Myocyte (in vitro differentiated cells): ENCODE measurements at places on chromosomes 11 and 22.
A peak's percentile ranks its signal among the peaks of the same experiment; 100 is the strongest.

GRCh38 chr11:43555816-43556611 lies 124.5 kb upstream of the HSD17B12 start:
- DNase-seq, result no peak

DNA sequence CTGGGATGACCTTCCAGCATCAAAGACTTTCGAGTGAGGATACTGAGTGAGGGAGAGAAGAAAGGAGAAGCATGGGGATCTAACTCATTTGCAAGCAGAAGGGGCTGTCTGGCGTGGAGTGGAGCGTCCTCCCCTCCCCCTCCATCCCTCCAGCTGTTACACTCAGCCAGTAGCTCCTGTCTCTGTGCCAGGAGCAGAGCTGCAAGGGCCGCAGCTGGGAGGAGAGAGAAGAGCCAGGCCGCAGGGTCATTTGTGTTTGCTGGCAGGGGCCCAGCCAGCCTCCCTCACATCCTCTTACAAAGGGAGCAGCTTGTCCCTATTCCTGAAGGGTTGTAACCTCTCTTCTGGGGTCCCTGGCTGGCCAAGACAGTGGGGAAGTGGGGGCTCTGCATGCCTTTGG lies 57.9 kb downstream of the NECTIN1 start:
- DNase-seq, result peak; percentile 94

DNA sequence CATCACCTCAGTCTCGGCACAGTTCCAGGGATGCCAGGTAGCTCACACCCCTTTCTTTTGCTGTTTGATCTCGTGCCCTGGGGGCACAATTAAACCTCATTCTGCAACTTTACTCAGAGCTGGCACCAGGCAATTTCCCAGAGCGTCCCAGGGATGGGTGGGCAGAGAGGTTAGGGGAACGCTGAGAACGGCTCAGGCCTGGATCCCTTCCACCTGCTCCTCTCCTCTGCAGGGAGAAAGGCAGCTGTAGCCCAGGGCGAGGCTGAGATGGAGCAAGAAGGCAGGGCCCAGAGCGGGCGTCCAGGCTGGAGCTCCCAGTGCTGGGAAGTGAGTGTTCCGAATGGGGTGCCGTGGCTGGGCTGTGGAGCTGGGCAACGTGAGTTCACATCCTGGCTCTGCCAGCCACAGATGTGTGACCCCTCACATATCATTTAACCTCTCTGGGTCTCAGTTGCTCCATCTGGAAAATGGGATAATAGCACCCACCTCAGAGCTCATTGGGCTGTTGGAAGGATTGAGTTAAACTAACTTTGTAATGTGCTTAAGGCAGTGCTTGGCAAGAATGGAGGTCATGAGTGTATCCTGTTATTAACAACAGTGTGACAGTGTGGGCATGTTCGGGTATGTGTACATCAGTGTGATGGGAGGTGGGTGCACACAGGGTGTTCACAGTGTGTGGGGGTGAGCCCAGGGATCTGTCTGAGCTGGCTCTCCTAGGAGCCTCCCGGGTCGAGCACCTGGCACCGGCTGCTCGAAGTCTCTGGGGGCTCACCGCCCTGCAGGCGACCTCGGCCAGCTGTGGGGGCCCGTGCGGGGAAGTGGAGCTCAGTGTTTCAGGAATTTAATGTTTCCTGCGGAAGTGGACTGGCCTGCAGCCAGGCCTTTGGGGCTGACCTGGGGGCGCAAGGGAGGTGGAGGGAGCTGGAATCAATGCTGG lies 15.5 kb downstream of the OTUB1 start:
- DNase-seq, result no peak

DNA sequence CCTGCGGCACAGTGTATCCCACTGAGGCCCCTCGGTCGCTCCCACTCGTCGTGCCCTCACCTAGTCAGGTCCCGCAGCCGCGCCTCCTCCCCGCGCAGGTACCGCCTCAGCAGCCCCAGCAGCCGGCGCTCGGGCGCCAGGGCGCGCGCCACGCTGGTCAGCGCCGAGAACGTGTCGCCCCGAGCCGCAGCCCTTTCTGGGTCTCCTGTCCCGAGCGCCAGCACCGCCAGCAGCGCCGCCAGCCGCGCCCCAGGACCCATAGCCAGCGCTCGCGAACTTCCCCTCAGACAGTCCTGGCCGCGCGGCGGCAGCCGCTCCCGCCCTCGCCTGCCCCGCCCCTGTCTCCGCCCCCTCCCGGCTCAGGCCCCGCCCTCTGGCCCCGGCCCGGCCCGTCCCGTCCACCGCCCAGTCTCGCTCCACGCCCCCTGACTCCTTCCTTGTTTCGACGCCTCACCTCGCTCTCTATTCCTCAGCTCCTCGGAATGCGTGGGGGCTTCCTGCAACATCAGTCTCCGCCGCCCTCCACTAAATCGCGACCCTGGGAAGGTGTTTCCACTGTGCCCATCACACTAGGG lies at the start of gene P4HA3:
Gene P4HA3 (minus strand): TSS at position 289 of the 575 bp plus-strand sequence. CDS start 29 bp downstream, at position 260.
- no peak for DNase-seq

GRCh38 chr11:44782478-44782877 lies 55.7 kb downstream of the TSPAN18 start:
- DNase-seq, result no peak

DNA sequence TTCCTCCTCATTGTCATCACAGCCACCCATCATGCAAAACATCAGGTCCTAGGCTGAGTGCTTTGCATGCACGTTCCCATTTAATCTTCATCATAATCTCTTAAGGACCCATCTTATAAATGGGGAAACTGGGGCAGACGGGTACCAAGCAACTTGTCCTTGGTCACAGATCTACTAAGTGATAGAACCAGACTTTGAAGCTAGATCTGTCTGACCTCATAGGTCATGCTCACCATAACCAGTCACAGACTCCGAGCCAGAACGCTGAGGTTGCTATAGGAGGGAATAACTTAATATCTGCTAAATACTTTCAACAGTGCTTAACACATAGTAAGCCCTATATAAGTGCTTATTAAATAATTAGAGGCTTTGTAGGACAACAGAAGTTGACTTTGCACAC lies 37.7 kb downstream of the POU2AF3 start:
- no peak for DNase-seq

GRCh38 chr22:33772745-33773144 lies 147.5 kb downstream of the LARGE1 start:
- no peak for DNase-seq

GRCh38 chr11:36333897-36334296 lies 37.8 kb downstream of the PRR5L start:
- no peak for DNase-seq

DNA sequence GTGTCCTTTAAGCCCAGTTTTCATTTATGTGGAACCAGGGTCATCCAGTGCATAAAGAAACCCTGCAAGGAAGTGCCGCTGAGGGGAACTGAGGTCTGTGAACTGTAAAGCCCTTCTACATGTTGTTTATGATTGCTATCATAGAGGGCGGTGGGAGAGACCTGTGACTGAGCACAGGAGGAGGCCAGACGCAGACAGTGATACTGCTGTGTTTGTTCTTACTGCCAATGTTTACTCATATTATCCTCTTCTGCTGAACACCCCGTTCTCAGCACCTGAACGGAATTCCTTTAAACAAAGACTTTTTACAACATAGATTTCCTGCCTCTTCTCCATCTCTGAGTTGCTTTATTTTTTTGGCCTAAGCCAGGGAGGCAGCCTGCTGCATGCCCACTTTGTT lies 967 bp upstream of the GALNT18 start:
- DNase-seq, result no peak

DNA sequence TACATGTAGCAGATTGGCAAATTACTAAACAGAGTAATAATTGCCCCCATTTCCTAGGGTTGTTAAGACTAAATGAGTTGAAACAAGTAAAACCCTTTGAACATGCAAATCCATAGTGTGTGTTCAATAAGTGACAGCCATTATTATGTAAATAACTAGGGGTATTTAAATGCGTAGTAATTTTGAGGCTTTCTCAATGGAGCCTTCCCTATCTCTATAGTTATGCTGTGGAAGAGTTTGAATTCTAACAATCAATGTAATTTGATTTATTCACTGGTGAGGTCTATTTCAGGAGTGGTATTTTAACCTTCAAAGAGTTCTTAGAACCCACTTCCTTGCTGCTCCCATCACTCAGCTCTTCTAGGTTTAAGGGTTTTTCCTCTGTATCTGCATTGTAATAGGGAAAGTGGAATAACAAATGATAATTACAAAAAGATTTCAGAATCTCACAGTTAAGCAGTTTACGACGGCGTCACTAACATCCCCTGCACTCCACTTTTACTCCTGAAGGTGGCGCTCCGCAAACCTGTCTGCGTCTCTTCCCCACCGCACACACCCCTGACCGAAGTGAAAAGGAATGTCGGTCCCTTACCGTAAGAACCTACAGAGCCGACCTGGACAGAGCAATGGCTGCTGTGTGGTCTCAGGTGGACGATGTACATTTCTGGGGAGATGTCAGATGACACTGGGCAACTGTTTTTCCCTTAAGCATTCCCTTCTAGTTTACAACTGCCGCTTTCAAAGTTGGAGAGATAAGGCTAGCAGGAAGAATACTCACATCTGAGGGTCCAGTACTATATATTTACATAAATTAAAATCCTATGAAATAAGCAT lies 80.8 kb downstream of the ZC3H12C start:
- DNase-seq, result peak; percentile 54

DNA sequence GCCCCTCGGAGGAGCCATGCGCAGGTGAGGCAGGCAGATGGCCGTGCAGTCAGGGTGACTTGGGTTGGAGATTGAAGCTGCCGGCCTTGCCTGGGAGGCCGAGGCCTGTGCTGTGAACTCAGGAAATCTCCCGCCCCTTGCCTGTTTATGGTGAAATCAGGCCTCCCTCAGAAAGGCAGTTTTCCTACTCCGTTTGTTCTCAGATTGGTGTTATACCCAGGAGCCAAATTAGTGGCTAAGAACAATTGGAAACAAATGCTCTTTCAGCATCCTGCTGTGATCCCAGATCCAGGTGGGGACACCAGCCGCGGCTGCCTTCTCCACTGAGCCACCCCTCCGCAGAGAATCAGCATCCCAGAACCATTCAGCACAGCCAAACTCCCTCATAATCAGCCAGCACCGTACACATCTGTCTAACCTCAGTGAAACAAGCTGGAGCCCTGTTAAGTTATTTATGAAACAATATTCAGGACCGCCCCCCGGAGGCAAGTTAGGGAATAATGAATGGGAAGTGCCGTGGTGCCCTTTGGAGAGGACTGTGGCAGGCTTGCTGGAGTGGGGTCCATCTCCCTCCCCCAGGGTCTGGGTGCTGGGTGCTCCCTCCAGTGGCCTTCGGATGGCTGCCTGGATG lies 60.0 kb downstream of the PKNOX2 start:
- peak; percentile 31 for DNase-seq
